ENCODE measurements at places on chromosomes 6 and 20. TPM values are rescaled to one million over a fixed set of nuclear protein-coding genes. Genes with fewer than 3 reads are reported as not detected.

Gene TBXT
- total RNA-seq: not detected

GRCh38 chr6:120606743-120607142 lies 727.5 kb downstream of the TBC1D32 start:
- no peak for DNase-seq

- no peak for DNase-seq
Observed at GRCh38 chr20:31308535-31309162, at the start of gene DEFB116. TSS of gene DEFB116 (minus strand) at chr20:31308585. CDS start at chr20:31308585, 0 bp downstream.

GRCh38 chr20:34736106-34736735 lies 32.1 kb downstream of the TP53INP2 start:
- no peak for DNase-seq

- no peak for DNase-seq
Observed at GRCh38 chr20:59456342-59457279, 147.7 kb upstream of the PHACTR3 start.

GRCh38 chr6:16316741-16317251 lies 78.4 kb downstream of the GMPR start:
- DNase-seq: no peak

- DNase-seq: no peak
Observed at GRCh38 chr6:42627674-42628073, 63.8 kb downstream of the UBR2 start.
